Astrocyte of the spinal cord (primary cell): ENCODE measurements at places on chromosomes 13 and 19.

DNA sequence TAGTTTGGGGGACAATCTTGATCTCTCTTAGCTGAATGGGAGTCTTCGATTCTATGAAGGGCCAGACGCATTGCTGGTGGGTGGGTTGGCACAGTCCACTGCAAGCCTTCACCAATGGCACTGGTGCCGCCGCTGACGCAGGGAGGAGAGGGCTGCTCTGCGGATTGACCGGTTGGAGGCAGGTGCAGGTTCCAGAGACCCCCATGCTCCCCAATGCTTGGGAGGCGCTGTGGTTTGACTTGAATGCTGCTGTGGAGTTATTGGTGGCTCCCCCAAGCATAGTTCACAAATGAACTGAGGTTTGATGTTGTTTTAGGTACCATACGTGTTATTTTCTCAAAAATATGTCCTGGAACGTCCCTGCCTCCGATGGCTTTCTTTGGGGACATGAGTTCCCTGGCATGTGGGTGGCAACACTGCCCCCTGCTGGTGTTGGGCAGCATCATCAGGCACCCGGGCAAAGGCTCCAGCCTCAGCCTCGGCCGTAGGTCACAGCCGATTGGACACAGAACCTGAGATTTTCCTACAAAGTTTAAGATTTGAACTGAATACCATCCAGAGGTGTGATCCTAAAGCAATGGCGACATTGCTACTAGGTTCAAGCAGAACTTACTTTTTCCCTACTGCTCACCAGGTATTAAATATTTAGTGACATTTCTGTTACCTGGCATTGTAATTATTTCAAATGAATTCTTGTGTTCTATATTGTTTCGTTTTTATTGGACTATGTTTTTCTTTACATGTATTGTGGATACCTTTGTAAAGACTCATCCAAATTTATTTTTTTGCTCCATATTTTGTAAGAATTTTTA lies 95.5 kb downstream of the ANKRD10 start:
- peak; percentile 55 for DNase-seq

DNA sequence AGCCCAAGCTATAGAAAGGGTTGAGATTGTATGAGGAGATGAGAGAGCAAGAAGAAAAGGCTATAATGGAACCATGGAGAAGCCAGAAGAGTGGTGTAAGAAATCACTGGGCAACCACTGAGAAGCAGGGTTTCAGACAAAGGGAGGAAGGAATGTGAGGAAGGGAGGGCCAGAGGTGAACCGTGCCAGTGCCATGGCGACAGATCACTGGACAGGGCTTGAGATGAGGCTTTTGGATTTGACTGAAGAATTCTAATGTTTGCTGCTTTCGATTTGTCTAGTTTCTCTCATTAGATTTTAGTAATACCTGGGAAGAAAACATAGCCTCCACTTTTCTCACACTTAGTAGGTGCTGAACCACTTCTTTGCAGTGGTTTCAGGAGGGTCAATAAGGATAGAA lies 6.3 kb upstream of the GPR183 start:
- DNase-seq, result no peak

DNA sequence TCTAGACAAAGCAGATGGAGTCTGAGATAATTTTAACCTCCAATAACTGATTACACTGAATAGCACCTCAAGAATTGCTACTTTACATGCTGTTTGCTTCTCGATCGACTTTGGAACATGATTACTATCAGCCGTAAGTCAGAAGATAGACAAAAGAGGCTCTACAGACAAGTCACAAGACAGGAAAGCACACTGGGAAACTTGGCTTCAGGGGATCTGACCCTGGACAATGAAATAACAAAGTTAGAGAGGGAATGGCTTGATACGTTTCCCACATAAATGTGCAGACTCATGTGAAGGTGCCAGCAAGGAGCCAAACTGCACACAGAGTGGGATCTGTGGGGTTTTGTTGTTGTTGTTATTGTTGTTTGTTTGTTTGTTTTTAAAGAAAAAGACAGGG lies 28.5 kb downstream of the DCLK1 start:
- DNase-seq, result no peak

DNA sequence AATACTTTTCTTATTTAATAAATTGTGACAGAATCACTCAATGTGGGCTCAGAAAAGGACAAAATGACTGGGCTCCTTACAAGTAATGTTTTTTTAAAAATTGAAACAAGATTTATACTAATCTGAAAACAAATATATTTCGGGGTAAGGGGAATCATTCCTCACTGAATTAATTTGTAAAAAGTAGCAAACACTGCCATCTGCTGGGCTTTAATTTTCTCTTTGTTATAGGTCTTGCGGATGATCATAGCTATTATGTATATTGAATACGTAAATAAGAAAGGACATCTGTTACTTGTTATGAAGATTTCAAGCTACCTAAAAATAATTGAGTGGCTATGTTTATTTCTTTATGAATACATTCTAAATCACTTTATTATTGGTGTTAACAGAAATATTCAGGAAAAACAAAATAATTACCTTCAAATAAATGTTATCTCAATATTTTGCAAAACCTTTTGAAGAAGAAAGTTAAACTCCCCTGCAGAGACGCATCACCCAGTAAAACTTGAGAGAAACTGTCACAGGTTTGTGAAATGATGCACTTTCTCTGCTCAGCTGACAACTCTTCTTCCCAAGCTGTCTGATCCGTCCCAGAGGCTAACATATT lies 17.8 kb upstream of the ENOX1 start:
- DNase-seq, result peak; percentile 88

GRCh38 chr13:44198826-44199225 lies 174.8 kb upstream of the SERP2 start:
- DNase-seq, result peak; percentile 36

DNA sequence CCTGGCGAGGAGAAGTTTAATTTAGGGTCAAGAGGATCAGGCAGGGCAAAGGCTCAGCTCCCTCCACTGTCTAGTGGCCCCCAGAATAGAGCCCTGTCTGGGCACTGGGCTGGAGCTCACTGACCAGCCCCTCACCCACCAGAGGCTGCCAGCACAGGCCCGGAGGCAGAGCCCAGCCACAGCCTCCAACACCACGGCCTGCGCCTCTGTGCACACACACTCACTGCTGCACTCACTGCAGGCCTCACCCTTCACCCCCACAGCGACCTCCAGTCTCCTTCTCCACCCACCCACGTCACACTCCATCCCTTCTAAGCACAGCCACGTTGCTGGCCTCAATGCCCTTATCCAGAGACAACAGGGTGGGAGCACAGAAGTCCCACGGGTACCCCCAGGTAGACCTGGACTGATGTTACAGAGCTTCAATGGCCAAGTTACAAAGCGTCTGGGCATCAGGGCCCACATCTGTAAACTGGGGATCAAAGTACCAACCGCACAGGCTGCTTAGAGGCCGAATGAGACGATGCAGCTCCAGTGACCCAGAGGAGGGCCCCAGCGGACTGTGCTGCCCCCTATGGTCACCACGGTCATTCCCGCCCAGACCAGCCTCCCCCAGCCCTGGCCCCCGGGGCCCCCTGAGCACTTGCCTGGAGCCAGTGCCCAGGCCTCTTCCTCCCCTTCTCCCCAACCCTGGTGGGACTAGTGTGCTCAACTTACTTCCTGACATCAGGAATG lies 4.5 kb upstream of the PRKD2 start:
- no peak for DNase-seq

GRCh38 chr19:43470288-43470687 lies 4.9 kb upstream of the LYPD3 start:
- DNase-seq, result peak; percentile 23

DNA sequence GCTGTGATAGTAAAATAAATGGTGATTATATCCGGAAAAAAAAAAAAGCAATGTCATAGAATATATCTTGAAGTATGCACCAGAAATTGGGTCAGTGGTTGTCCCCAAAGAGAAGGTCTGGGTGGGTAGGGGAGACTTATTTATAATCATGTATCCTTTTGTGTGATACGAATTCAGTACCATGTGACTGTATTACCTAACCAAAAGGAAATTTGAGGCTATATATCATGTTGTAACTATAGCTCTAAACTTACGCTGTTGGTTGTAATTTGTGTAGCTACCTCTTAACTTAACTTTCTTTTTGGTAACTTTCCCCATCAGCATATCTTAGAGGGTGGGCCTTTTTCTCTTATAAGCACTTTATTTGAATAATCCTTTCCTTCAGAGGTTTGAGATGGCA lies 25.2 kb upstream of the KCTD4 start:
- no peak for DNase-seq

- DNase-seq, result no peak
These were observed 3.5 kb downstream of the TMEM255B start for GRCh38 chr13:113762538-113762937.

GRCh38 chr19:54541712-54542111 lies 31.9 kb upstream of the LILRA2 start:
- DNase-seq, result no peak

GRCh38 chr13:81639984-81640582 lies 1299.2 kb upstream of the SPRY2 start:
- no peak for DNase-seq

GRCh38 chr19:15404780-15405211 lies 14.0 kb downstream of the AKAP8L start:
- DNase-seq, result no peak

DNA sequence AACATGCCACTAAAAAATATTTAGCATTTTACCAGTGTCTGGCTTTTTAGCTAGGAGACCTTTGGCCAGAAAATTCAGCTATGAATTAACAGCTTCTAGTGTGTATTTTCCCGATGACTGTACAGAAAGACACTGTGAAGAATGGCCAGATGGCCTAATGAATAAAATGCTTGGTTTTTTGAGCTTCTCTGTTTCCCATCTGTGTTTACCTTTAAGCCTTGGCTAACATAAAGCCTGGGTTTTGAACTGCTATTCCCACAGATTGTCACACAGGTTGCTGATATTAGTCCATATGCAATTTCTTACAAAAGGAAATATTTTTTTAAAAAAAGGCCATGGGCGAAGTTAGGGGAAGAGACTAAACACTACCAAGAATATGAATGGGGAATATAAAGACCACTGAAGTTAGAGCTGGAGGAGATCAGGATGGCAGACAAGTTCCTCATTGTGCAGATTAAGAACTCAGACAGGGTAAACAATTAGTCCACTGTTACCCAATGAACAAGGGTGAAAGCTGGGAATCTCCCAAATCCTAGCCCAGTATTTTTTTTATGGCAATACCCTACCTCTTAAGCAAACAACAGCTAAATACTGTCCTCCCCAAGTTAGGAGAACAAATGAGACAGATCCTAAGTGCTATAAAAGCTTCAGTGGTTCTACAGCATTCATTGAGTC lies 95.1 kb downstream of the DCT start:
- DNase-seq, result no peak

- DNase-seq, result no peak
These were observed 1.7 kb downstream of the DLEU7 start for GRCh38 chr13:50841786-50842185.

DNA sequence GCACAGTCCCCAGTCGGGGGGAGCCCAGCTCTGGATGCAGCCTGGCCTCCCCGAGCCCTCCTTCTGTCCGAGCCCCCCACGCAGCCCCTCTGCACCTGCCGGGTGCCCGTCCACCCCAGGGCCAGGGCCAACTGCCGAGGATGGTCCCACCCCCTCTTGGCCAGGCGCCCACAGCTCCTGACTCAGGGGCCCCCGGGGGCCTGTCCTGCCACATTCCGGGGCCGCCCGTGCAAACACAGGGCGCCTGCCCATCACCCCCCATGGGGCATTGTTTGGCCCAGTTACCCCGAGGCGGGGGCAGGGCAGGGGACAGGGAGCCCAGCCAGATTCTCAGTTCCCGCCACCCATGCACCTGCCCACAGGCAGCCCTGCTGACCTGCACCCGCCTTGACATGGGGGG lies 5.3 kb upstream of the TCF3 start:
- no peak for DNase-seq

DNA sequence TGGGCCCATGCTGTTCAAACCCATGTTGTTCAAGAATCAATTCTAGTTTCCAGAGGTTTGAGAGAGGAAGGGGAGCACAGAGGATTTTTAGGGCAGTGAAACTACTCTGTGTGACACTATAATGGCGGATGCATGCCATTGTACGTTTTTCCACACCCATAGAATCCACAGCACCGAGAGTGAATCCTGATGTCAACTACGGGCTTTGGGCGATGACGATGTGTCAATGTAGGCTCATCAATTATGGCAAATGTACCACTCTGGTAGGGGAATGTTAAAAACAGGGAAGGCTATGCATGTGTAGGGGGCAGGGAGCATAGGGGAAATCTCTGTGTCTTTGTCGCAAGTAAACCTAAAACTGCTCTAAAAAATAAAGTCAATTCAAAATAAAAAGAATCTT lies 70.7 kb upstream of the UBAC2 start:
- no peak for DNase-seq

GRCh38 chr19:8826371-8826770 lies 5.7 kb downstream of the ZNF558 start:
- no peak for DNase-seq

DNA sequence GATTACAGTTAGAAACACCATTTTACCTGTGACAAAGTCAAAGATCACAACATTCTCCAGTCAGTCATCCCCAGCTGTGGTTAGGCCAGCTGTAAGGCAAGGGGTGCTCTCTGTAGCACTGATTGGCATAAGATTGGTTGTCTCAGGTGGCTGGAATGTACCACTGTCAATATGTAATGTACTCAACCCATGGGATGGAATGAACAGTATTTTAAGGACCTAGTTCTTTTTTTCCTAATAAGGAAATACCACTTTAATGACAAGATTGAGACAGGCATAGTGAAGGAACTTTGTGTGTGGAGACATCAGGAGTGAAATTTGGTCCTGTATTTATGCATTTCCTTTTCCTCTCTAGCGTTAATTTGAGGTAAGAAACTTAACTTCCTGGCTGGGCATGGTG lies 310.7 kb downstream of the ITGBL1 start:
- no peak for DNase-seq
